ENCODE measurements at places on chromosomes 2 and 18.

GRCh38 chr2:224165901-224166319 is 126.8 kb upstream of the SERPINE2 start:
- no peak for DNase-seq

DNA sequence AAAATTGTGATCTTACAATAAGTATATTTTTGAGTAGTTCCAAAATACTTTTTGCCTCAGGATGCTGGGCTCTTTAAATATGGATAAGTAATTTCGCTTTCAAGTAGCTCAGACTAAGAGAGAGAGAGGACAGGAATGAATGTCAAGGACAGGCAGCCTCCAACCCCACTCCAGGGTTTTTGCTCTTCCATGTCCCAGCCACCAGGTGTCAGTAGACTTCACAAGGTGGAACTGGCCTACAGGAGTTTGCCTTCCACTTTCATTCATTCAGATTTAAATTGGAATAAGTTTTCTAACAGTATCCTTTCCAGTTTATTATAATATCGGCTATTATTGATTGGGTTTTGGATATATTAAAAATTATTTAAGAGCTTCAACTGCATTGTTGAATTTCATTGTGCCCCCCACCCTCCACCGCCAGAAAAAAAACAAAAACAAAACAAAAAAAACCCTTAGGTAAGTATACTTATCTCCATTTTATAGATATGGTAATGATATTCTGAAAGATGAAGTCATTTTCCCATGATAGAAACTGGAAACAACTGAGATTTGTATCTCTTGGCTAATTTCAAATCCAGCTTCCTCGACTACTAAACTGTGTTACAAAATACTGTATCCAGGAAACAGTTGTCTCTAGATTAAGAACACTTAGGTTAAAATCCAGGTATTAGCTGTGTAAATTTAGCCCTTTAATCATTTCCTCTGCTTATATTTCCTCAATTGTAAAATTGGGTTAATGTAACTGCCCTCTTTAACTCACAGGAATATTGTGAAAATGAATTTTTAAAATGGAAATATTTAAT is 793.1 kb downstream of the ERBB4 start:
- no peak for DNase-seq

- DNase-seq, result no peak
Measured at GRCh38 chr2:173387660-173388059, 33.0 kb downstream of the CDCA7 start.

DNA sequence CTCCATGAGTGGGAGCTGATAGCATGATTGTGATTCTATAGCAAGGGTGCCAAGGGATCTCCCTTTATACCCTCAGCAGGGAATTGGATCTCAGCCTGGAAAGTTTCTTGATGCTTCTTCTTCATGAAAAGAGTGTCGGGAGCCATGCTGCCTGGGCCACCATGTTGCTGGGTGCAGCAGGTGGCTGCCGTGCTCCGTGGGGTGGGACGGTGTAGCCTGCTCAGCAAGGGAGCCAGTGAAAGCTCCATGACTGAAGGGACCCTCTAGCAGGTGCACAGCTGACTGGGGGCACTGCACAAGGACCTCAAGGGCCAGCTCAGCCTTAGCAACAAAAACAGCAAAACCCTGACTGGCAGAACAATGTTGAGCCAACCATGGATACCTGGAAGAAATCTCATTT is 368.9 kb upstream of the HS6ST1 start:
- DNase-seq, result no peak

DNA sequence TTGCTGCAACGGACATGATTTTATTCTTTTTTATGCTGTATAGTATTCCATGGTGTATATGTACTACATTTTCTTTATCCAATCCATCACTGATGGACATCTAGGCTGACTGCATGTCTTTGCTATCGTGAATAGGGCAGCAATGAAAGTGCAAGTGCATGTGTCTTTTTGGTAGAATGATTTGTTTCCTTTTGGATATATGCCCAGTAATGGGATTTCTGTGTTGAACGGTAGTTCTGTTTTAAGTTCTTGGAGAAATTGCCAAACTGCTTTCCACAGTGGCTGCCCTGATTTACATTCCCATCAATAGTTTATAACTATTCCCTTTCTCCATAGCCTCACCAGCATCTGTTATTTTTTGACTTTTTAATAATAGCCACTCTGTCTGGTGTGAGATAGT is 99.7 kb upstream of the CRIM1 start:
- no peak for DNase-seq

GRCh38 chr18:74412116-74412880 is 44.8 kb downstream of the DIPK1C start:
- no peak for DNase-seq

GRCh38 chr18:61582202-61582710 is 249.0 kb downstream of the CDH20 start:
- no peak for DNase-seq

- no peak for DNase-seq
Measured at GRCh38 chr2:28449126-28449487, 46.8 kb upstream of the PLB1 start.

DNA sequence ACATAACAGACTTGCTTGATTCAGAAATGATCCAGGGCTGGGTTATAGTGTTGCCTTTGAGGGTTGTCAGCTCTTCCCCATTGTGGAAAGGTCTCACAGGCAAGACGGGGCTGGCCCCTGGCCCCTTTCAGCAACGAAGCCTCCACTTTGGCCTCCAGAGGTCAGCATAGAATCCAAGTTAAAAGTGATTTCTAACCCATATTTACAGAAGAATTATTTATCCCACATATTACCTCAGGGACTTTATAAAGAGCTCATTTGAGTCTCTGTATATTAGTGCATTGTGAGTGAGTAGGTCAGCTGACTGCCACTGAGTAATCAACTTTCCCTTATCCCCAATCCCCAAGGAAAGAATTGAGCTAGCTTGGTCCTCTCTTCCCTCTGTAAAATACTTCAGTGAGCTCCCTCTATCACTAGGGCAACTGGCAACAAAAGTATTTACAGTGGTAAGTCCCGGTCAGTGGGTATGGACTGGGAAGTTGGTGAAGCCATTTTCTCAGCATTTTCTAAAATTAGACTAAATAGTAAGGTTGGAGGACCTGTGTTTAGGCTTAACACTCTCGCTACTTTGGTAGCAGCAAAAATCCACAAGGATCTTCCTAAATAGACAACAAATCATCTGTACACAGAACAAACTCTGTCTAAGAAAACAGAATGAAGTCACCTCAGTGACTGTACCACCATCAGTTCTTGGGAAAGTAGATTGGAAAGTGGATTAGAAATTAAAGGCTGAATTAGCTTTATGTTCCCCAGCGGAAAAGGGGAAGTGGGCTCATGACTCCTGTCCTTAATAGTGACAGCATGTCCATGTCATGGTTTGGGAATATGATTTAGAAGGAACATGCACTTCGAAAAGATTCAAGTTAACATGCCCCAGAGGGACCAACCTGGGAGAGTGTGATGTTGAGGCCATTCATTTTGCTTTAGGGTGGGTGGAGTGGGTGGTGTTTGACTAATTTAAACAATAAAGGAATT is 171.0 kb upstream of the SIX3 start:
- DNase-seq, result no peak

DNA sequence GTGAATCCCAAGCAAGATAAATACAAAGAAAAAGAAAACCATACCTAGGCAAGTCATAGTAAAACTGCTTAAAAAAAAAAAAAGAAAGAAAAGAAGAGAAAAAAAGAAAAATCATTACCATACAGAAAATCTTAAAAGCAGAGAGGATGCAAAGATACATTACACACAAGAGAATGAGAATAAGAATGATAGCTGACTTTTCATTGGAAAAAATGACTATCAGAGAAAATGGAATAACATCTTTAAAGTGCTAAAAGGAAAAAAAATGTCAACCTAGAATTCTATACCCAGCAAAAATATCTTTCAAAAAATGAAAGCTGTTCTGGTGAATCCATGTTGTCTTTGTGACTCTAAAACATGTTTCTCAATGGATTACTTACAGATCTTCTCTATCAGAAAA is 66.2 kb downstream of the REEP1 start:
- no peak for DNase-seq

- DNase-seq, result no peak
Measured at GRCh38 chr18:51070545-51070944, 40.5 kb downstream of the SMAD4 start.

- peak; percentile 57 for DNase-seq
Measured at GRCh38 chr2:43221124-43221762, 5.2 kb downstream of the ZFP36L2 start.

- no peak for DNase-seq
Measured at GRCh38 chr2:172710584-172711047, 25.0 kb upstream of the RAPGEF4 start.

- no peak for DNase-seq
Measured at GRCh38 chr2:46032161-46032813, 264.9 kb upstream of the EPAS1 start.

- peak; percentile 35 for DNase-seq
Measured at GRCh38 chr2:9207641-9208311, 1.2 kb downstream of the ASAP2 start.

GRCh38 chr2:128449226-128450061 is 130.8 kb upstream of the HS6ST1 start:
- peak; percentile 19 for DNase-seq

DNA sequence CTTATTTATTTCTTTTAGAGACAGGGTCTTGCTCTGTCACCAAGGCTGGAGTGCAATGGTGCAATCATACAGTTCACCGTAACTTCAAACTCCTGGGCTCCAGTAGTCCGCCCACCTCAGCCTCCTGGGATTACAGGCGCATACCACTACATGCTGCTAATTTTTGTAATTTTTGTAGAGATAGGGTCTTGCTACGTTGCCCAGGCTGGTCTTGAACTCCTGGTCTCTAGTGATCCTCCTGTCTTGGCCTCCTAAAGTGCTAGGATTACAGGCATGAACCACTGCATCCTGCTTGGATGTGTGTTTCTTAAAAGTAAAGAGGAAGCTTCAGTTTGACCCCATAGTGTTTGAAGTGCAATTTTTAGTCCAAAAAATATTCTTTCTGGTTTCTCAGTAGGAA is 105.0 kb upstream of the KIF5C start:
- no peak for DNase-seq

- no peak for DNase-seq
Measured at GRCh38 chr2:190535121-190535439, 558 bp upstream of the NEMP2 start.

GRCh38 chr2:36399050-36399449 is 43.5 kb downstream of the CRIM1 start:
- DNase-seq, result no peak

- DNase-seq, result no peak
Measured at GRCh38 chr18:8854962-8855361, 149.6 kb downstream of the MTCL1 start.

DNA sequence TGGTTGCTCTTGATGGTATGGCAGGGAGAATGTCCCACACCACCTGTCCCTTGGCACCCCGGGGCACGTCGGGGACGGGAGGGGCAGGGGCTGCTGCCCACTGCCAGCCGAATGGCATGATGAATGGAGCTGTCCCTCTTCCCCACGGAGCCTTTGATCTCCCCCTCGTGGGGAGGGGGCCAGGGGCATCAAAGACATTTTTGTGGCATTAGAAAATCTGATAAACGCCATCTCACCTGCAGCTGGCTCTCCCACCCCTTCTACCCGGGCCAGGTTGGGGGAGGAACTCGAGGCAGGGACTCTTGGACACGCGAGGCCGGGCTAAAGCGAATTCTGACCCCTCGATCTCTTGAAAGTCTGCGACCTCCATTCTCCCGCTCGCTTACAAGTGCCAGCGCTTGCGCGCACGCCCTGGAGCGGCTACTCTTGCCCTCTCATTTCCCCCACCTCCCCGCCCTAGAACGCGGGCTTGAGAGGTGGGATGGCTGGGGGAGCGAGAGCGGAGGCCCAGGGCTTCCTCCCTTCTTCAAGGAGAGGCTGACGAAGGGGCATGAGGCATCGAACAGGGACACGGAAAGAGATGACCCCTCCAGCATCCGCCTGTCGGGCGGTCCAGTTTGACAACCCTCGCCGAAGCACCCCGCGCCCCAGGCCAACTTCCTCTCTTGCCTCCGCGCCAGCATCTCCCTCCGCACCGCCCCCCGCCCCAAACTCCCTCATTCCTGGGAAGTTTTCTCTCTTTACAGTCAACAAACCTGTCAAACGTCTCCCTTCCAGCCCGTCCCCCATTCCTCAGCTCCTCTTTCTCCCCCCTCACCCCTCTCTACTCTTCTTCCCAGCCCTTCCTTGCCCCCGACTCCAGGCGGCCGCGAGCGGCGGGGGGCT is 692 bp upstream of the WNT6 start:
- no peak for DNase-seq

DNA sequence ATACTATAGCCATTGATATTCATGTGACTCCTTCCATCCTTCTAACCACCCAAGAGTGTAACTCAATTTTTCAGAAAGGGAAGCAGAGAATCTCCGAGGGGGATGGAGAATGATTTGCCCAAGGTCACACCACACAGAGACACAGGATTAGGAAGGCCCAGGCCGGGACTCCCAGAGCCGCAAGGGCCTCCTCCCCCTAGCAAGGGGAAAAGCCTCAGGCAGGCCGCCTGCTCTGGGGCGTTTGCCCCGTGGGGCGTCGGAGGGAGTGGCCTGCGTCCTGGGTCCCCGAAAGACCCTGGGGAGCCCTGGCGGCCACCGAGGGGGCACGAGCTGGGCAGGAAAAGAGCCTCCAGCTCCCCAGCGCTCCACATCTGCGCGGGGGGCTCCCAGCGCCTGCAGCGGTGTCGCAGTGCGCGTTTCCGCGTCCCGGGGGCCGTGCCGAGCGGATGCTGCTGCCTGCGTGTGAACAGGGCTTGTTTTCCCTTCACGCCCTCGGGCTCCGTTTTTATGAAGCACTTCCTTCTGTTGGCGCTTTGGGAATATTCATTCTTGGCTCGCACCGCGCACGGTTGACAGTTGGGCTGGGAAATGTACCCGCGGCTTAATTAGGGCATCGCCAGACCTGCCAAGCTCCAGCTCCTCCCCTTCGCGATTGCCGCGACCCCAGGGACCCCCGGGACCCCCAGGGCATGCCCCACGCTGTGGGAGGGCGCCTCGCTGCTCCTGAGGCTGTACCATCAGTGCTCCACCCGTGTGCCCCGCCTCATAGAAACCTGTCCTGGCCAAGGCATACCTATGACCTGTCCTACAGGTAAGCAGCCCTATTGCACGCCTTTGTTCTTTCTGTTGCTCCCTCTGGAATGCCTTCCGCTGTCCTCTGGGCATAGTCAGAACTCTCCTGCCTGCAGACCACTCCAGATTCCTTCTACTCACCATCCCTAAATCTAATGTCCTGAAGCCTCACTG is 158.9 kb upstream of the GLI2 start:
- DNase-seq, result no peak

GRCh38 chr2:197908156-197908555 is 103.8 kb downstream of the PLCL1 start:
- no peak for DNase-seq

GRCh38 chr18:79371561-79372121 is 24.1 kb upstream of the NFATC1 start:
- no peak for DNase-seq

- DNase-seq, result no peak
Measured at GRCh38 chr18:40494603-40495002, 1460.4 kb upstream of the PIK3C3 start.

GRCh38 chr18:48548011-48548771 is 9.4 kb downstream of the CTIF start:
- DNase-seq, result no peak

DNA sequence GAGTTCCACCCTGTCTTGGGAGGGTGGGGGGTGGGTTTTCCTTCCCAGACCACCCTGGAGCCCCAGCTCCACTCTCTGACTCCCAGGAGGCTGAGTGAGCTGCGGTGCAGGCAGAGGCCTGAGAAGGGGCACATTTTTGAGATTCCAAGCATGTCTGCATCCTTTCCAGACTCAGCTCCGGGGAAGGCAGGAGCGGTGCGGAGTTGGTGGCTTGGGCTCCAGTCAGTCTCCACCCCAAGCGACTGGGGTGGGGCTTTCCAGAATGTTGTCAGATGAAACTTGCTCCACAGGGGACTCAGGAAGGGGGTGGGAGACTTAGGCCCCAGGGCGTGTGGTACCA is 44.2 kb upstream of the HS6ST1 start:
- DNase-seq, result peak; percentile 2

- no peak for DNase-seq
Measured at GRCh38 chr2:143001501-143001900, 124.0 kb downstream of the KYNU start.
